Right cardiac atrium (tissue), 5 donors: ENCODE measurements at places on chromosomes 16 and 17. TPM values are rescaled to one million over a fixed set of nuclear protein-coding genes. Genes with fewer than 3 reads are reported as not detected.

Gene KRT33A
- total RNA-seq: not detected

Gene SHBG
- total RNA-seq: not detected

Gene TBX2
- 10.2 TPM for total RNA-seq

Gene ATAD5
- 0.69 TPM for total RNA-seq

Gene PAFAH1B1
- 128 TPM for total RNA-seq

Gene PPL
- total RNA-seq: 3.9 TPM

Gene PMP22
- 121 TPM for total RNA-seq

Gene ARMC5
- 9.0 TPM for total RNA-seq

Gene PYCARD
- 6.9 TPM for total RNA-seq

Gene PRDM7
- not detected for total RNA-seq

Gene CASKIN1
- total RNA-seq: 9.3 TPM
